ENCODE measurements at places on chromosomes 5 and 9. TPM values are rescaled to one million over a fixed set of nuclear protein-coding genes. Genes with fewer than 3 reads are reported as not detected.

GRCh38 chr5:137960819-137961218, 71.6 kb downstream of the PKD2L2 start:
- no peak for DNase-seq

- DNase-seq, result no peak
These were observed 250.2 kb downstream of the PDZD2 start for GRCh38 chr5:31889001-31889561.

- DNase-seq, result no peak
These were observed 109.7 kb upstream of the RETREG1 start for GRCh38 chr5:16726538-16726946.

DNA sequence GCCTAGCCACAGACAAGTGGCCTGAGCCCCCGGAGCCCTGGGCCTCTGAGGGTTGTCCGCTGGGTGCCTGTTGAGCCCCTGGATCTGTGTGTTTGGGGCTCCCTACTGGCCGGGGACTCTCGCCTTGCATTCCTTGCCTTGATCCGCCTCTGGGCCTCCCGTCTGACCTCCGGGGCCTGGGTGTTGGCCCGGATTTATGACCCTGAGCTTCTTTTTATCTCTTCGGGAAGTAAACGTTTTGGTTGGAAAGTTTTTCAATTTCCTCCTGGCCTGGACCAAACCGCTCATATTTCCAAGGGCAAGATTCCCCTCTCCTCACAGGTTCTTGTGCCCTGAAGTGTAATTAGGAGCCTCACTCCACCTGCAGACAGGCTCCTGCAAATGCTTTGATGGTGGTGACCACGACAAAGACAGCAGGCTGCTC, 69.3 kb upstream of the EGFLAM start:
- DNase-seq, result no peak

DNA sequence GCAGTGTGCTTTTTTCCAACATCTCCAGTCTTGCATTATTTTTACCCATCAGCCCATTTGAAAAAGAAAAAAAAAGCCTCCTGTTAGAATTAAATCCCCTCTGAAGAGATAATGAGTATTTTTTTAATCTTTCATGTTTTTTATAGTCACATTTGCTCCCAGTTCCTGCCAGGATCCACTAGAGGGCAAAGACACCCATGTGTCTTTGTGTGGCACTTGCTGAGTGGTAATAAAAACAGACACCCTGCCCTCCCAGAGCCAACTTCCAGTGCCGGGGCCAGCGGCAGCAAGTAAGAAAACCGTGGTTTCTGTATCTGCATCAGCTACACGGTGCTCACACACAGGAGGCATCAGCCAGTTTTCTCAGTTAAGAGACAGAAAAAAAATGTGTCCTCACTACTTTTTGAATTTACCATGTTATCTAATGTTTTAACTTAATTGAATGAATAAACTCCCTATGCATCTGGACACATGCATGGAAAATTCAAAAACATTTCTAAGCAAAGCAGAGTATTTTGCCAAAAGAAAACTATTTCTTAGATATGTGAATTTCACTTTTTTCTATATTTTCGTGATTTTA, 70.2 kb upstream of the PLEKHG4B start:
- no peak for DNase-seq

DNA sequence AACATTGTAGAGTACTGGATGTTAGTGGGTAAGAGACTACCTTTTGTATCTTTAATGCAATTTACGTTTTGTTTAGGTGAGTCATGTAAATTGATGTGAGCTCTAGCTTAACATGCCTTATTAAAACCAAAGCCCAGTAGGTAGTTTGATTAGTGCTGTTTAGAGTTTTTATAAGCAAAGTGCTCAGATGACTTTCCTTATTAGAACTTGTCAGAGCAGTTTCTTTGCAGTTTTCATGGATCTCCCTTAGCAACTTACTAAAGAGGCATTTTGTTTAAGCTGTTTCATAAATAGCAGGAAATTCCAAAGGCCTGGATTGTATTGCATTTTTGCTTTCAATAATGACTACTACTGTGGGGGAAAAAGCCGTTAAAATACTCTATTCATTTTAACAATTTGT, 14.5 kb downstream of the ZSWIM6 start:
- DNase-seq, result no peak

DNA sequence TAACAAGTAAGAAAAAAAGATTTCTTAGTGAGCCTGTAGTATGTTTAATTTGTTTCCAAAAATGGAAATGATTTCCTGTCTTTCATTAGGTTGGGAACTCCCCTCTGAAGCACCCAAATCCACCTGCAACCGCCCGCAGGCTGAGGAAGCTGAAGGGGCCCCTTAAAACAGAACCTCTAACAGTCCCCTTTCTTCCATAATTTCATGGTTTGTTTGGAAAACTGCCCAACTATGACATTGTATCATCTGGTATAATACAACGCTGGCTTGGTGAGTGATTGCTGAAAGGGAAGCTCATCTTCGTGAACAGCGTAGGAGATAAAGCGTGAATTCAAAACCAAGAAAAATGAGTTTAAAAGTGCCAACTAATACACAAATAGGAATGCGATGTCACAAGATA, 215.5 kb downstream of the FSTL4 start:
- no peak for DNase-seq

GRCh38 chr5:118125687-118126086, 862.7 kb downstream of the DTWD2 start:
- no peak for DNase-seq

- no peak for DNase-seq
These were observed 78.7 kb upstream of the PRDM9 start for GRCh38 chr5:23428705-23429104.

DNA sequence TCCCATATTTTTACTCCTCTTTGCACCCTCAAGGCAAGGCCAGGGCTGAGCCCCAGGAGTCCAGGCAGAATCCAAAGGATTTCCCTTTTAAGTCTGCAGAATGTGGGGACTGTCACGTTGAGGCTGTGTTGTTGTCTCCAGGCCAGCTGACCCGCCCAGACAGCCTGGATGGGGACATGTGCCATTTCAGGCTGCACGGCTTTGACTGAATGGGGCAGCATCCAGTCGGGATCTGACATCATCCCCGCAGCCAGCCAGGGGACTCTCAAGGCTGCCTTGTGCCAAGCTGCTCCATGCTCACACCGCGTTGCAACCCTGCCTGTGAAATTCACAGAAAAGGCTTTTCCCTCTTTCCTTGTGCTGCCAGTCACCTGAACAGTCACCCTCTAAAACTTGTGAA, 2.2 kb upstream of the ZNF366 start:
- DNase-seq, result no peak

- no peak for DNase-seq
These were observed 3.7 kb downstream of the CDH6 start for GRCh38 chr5:31197183-31197582.

Gene ZNF354C
- 2.0 TPM for polyA plus RNA-seq

Gene EQTN
- not detected for polyA plus RNA-seq

Gene PCDHB5
- 0.22 TPM for polyA plus RNA-seq

Gene G3BP1
- 100 TPM for polyA plus RNA-seq

Gene OMD
- 0.21 TPM for polyA plus RNA-seq

Gene SELENOP
- 4.4 TPM for polyA plus RNA-seq

Gene SYK
- polyA plus RNA-seq, result not detected

Gene TPPP
- 0.07 TPM for polyA plus RNA-seq

Gene TRIM36
- 0.15 TPM for polyA plus RNA-seq

Gene GPX3
- polyA plus RNA-seq, result 3.8 TPM

Data from BJ (cell line).